Occipital lobe (tissue), 3 donors: ENCODE measurements at places on chromosomes 3 and 15.

- DNase-seq: no peak
Observed at GRCh38 chr3:4776980-4777581, 202.2 kb upstream of the BHLHE40 start.

GRCh38 chr3:38361496-38361895, 14.9 kb downstream of the XYLB start:
- DNase-seq: no peak

GRCh38 chr15:84391191-84391590, 155.6 kb downstream of the GOLGA6L4 start:
- no peak for DNase-seq

DNA sequence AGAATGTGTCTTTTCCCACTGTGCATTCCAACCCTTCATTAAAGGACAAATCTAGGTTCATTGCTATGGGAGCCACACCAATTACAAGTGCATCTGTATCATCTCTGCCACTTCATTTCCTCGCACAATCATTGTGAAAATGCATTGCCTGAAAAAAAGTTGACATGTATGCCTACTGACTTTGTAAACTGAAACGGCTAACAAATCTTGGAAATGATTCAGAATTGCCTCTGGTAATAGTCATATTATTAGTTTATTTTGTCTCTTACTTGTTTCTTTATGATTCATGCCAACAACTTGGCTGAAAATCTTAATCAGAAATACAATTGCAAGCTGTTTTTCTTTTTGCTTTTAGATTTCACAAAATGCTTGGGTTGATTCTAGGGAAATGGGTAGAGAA, 497.1 kb downstream of the ZIC1 start:
- no peak for DNase-seq

DNA sequence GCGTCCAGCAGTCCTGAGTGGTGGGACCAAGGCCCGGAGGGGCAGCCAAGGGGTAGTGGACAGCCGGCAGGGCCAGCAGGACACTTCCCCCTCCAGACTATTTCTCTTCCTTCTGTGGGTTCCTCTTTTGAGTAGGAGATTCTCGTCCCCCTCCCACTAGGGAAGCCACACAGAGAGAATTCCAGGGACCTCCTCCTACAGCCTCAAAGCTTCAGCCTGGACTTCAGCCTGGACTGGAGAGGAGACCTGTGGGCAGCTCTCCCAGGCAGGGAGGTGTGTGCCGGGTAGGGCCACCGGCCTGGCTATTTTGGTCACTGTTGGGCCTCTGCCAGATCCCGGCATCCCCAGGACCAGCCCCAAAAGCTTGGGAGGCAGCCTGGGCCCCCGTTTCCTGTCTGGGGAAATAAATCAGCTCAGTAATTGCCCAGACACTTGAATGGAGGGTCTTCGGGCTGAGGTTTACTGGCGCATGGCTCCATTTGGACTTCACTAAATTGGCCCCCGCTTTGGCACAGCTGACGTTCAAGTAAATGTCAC, 1.3 kb downstream of the SLC6A6 start:
- DNase-seq: no peak

- no peak for DNase-seq
Observed at GRCh38 chr15:75544359-75544758, 34.8 kb downstream of the PTPN9 start.

GRCh38 chr15:48385031-48385830, 54.0 kb downstream of the DUT start:
- DNase-seq: no peak

GRCh38 chr3:25532431-25533162, 104.5 kb downstream of the RARB start:
- DNase-seq: no peak

DNA sequence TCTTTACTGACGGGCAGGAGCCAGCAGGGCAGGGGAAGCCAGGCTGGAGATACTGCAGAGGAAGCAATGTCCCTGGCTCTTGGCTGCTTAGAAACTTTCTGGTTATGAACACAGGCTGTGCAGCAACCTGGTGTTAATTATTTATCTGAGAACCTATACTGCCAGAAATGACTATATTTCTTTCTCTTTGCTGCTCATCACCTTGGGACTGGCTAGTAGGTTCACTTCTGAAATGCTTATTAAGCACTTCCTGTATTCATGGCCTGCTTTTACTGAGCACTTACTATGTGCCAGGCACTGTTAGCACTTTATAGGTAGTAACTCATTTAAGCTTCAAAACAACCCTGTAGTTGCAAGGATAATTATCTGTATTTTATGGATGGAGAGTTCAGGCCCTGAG, 57.6 kb downstream of the RAB11A start:
- no peak for DNase-seq
